ENCODE measurements at places on chromosomes 7 and 10.

DNA sequence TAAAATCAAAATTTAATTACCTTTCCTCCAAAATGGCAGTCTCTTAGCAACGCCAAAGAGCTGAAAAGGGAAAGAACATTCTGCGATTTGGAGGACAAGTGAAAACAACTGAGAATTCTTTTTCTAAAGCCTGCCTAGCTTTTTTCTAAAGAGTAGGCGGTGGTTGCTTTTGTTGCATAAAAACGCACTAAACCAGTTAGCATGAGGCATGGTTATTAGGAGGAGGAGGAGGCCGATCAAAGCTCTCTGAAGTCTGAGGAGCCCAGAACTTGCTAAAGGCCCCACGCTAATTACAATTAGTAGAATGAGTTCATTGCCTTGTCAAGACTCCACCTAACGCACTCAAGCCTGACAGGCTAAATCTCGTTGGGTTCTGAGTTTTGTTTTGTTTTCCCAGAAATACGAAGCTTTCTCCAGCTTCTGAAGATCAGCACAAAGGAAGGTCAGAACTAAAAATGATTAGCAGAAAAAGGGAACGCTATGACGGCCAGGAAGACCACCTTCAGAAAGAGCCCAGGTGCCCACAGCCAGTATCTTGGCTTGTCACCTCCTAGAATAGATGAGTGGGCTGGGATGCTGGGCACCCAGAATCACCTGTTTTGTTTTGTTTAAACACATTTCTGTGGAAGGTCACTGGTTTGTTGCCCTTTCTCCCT is 72.0 kb downstream of the FGFR2 start:
- DNase-seq = no peak

- DNase-seq = no peak
These were observed 43.8 kb downstream of the JAKMIP3 start for GRCh38 chr10:132109341-132110110.

DNA sequence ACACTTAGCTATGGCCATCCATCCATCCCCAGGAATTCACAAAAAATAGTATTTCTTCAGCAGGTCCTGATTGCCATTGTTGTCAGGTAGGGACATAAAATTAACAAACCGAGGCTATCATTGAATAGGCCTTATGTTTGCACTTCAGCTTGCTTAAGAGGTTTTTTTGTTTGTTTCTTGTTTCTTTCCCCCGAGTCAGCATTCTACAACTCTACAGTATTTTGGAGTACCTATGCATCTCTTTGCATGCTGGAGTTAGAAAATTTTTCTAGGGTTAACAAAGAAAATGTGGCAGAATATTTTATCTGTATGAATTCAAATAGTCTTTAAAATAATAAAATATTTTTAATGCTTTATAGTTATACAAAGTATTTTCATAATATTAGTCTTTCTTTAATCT is 26.3 kb downstream of the CHRM2 start:
- no peak for DNase-seq

DNA sequence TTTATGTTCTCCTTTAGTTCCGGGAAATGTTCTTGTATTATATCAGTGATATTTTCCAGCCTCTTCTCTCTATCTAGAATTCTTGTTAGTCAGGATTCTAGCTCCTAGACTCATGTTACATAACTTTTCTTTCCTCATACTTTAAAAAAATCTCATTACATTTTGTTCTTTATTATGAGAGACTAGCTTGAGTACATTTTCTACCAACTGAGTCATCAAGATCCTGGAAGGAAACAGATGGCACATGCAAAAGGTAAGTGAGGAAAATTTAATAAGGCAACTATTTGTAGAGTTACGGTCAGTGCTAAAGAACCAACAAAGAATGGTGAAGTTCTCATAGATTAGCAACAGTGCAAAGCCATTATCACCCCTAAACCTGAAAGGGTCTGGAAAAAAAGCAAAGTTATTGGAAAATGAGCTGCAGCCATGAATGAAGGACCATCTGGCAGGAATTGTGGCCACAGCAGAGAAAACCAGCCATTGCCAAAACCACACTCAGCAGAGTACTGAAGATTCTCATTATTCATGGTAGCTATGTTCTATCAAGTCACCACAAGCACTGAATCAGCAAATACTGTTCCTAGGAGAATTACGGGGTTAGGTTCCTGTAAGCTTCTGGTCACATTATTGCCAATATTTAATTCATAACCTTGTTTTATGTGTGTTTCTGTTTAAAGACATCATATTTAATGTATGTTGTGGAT is 98.3 kb upstream of the C7orf33 start:
- no peak for DNase-seq

- DNase-seq = no peak
These were observed 73.0 kb downstream of the CTBP2 start for GRCh38 chr10:125087191-125087896.

DNA sequence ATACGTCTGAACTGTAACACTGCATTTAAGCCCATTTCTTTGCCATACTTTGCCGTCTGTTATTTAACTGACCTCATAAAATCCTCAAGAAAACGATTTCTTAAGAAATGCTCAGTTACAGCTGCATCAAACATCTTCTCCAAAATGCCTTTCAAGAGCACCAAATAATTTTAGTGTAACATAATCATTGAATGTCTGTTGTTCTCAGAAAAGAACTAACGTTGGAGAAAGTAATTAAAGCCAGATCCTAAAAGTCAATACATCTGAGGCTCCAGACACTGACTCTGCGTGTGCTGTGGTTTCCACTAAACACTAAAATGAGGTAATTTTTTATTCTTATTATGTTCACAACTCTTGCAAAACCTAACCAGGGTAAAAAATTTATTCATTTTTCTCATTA is 63.7 kb upstream of the LRRC17 start:
- no peak for DNase-seq

GRCh38 chr7:696812-697551 is 29.5 kb upstream of the DNAAF5 start:
- DNase-seq = no peak

GRCh38 chr10:126041804-126042231 is 145.5 kb downstream of the FANK1 start:
- DNase-seq = peak; percentile 63

DNA sequence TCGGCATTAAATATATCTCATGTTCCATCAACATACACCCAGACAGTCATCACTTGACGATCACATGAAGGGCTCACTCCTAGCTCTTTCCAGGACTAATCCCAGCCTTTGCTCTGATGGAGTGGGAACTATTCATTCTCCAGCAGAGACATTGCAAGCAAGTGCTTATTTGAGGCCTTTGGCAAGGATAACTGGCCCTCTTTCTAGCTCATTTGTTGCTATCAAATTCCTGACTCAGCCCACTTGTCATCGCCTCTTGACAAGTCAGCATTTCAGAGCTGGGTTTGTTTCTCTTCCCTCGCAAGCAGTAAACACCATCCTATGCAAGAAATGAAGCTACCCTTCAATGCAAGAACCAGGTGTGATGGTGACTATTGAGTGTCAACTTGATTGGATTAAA is 1165.7 kb upstream of the AUTS2 start:
- DNase-seq = no peak
